ENCODE measurements at places on chromosomes 5 and 9.

DNA sequence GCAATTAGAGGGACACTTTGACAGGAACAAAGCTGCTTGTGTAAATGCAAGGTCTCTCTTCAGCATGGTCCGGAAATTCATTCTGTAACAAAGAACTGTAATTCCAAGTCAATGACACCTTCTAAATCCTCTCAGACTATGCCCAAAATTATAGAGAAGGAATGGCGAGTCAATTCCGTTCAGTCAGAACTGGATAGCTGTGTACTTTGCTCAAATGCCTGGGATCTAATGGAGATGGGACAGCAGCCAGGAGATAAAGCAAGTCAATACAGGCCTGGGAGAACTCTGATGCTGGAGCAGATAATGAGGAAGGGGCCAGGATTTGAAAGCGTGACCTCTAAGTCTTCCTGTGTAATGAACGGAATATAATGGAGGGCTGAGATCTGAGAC is 96.4 kb upstream of the SPRY4 start:
- peak; percentile 40 for DNase-seq

GRCh38 chr9:104748359-104749031 is 1.0 kb downstream of the NIPSNAP3A start:
- peak; percentile 58 for DNase-seq

GRCh38 chr9:72041775-72042194 is 18.6 kb downstream of the C9orf57 start:
- peak; percentile 86 for DNase-seq

GRCh38 chr9:95458666-95459065 is 58.1 kb downstream of the PTCH1 start:
- peak; percentile 30 for DNase-seq

GRCh38 chr9:134085674-134086073 is 17.8 kb upstream of the BRD3 start:
- no peak for DNase-seq

- no peak for DNase-seq
Observed at GRCh38 chr5:107674655-107675054, 3.9 kb upstream of the EFNA5 start.

DNA sequence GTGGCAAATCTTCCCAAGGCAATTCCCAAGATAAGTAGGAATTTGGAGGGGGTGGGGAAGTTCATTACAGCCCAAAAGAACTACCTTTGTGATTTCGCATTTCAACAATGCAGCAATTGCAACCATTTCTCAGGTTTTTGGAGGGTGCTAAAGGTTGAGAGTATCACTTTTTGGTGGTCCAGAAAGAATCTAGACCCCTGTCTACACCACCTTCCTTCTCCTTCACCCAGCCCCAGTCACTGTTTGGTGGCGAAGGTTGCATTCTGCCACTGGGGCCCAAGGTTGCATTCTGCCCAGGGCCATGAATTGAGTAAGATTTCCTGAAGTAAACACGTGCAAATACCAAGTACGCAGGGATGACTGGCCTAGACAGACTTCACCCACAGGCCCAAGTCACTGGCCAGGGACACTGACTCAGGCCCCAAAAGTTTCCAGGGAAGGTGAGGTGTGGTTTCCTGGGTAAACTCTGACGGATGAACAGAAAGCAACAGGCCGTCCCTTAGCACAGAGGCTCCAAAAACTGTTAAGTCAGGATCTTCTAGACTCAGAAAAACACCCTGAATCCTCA is 5.7 kb downstream of the PDE6A start:
- DNase-seq: peak; percentile 84

- no peak for DNase-seq
Observed at GRCh38 chr5:36066001-36066539, 612 bp downstream of the UGT3A2 start.

DNA sequence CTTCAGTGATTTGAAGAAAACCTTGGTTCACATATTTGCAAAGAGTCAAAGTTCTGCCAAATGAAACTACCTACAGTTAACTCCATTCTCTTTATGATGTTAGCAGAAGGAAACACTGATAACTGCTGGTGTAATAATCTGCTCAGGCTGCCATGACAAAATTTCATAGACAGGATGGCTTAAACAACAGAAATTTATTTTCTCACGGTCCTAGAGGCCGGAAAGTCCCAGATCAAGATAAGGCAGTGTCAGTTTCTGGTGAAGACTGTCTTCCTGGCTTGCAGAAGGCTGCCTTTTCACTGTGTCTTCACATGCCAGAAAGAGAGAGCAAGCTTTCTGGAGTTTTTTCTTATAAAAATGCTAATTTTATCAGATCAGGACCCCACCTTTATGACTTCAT is 102.4 kb upstream of the PARP8 start:
- no peak for DNase-seq

DNA sequence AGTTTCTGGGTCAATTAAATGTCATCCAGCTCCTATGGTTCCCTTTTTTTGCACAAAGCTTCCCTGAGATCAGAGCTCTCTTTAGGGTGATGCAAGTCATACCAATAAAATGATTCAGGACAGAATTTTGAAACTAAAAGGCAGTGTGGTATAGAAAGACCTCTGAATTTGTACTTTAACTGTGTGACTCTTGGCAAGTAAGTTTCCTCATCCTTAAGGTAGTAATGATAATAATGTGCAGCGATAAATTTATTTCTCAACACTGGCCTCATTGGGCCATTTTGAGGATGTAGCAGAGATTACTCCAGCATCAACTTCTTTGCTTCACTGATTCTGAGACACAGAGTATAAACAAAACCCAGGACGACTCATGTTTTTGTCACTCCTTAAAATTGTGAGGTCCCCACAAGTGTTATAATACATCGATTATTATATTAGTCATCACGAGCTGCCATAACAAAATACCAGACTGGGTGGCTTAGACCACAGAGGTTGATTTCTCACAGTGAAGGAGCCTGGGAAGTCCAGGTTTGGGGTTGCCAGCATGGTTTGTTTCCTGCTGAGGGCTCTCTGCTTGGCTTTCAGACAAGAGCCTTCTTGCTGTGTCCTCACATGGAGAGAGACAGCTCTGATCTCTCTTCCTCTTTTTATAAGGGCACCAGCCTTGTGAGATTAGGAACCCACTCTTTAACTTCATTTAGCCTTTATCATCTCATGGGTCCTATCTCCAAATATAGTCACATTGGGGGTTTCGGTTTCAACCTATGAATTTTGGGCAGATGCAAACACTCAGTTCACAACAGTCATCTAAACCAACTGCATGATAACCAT is 293.0 kb downstream of the ZNF608 start:
- DNase-seq: peak; percentile 65

GRCh38 chr5:142870532-142871362 is 100.6 kb downstream of the ARHGAP26 start:
- DNase-seq: no peak

All from astrocyte of the hippocampus (primary cell).